ENCODE measurements at places on chromosomes 1 and 21. TPM values are rescaled to one million over a fixed set of nuclear protein-coding genes. Genes with fewer than 3 reads are reported as not detected.

DNA sequence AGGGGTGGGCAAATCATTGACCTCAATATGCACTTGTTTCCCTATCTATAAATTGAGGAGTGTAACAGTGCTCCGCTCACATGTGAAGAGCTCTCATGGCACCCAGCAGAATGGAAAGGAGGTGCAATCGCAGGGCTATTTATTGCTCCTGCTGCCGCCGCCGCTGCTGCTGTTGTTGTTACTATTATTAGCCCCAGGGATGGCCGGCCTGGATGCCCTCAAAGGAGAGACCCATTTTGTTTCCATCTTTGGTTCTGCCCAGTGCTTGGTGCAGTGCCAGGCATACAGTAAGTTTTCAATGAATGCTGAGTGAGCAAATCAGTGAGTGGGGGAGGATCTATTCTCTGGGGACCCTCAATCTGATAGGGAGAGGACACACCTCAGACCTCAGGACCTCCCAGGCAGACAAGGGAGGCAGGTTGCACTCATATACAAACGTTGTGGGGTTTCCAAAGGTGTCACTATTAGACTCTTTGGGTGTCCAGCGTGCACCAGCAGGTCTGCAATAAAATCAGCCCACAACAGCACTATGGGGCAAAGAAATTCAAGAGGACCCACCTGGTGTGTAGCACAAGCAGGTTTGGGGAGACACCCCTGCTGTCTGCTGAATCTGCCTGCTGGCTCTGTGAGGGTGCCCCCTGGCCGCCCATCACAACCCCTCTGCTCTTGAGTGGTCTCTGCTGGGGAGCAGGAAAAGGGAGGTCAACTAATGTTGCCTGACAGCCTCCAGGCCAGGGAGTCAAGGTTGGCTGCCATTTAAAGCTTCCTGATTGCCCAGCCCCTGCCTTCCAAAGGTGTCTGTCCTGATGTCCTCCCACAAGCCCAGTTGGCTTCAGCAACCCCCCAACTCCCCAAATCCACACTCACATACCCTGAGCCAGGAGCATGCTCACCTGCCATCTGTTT is 136.3 kb downstream of the ACTL8 start:
- no peak for DNase-seq

GRCh38 chr1:164685266-164686035 is 126.5 kb downstream of the PBX1 start:
- DNase-seq, result no peak

GRCh38 chr1:229938551-229938950 is 128.5 kb upstream of the GALNT2 start:
- no peak for DNase-seq

DNA sequence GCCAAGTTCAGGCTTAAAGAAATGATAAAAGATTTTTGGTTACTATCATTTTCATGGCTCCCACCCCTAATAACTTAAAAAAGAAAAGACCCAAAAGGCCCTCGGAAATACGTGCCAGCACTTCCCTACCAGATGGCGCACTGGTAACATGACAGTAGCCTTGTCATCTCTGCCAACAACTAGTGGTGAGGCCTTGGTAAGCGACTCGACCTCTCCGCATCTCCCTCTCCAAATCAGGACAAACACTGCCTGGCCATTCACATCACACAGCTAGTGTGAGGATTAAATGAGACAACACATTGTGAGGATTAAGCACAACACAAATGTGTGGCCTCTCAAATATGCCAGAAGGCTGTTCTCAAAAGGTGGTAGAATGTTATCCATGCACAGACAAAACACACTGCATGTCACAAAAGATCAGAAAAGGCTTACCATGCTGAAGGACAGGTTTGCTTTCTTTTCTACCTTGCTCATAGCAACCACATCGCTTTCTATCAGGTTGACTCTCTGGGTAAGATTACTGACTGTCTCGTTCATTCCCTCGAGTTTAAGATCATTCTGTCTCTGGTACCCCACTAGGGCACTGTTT is 16.4 kb downstream of the TEX38 start:
- DNase-seq, result no peak

- peak; percentile 25 for DNase-seq
Measured at GRCh38 chr21:15730484-15731242, 881 bp downstream of the USP25 start.

DNA sequence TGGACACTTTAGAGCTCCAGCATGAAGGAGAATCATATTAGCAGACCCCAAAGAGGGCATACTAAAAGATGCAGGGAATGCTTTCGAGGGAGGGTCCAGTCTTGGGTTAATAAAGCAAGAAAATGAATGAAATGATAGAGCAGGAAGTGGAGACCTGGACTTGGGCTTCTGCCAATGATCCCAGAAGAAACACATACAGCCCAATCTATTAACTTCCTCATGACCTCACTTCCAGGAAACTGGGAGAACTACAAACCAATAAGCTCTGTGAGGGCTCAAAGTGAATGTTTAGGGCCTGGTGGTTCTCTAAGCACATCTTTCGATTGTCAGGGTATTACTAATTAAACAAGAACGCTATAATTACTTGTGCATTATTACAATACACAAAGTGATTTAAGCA is 53.6 kb upstream of the SSX2IP start:
- DNase-seq, result no peak

DNA sequence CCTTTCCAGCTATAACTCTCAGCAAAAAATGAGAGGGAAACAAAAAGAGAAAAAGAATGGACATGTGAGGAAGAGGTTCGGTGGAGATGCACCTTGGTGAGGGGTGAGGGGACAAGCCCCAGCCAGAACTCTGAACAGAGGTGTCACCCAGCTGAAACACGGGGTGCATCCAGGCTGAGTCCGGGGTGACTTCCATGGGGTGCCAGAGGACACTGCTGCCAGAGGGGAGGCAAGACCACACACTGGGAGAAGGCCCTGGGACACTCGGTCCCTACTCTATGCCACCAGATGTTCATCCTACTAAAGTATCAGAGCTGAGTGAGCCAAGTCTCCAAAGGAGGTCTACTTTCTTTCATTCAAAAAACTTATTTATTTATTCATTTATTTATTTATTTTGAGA is 36.1 kb upstream of the PPP1R15B start:
- no peak for DNase-seq

GRCh38 chr1:116514708-116515525 is 55.9 kb downstream of the CD58 start:
- DNase-seq, result peak; percentile 88

GRCh38 chr1:186679924-186680244 is 339 bp downstream of the PTGS2 start:
- DNase-seq, result no peak

- no peak for DNase-seq
Measured at GRCh38 chr21:24217151-24217550, 1390.1 kb downstream of the MRPL39 start.

The OR2T8 gene
- total RNA-seq, result not detected

The CD55 gene
- 42.3 TPM for total RNA-seq

The GSTM5 gene
- total RNA-seq, result not detected

The SLC44A5 gene
- total RNA-seq, result 0.34 TPM

All from activated CD4-positive, alpha-beta memory T cell treated with anti-CD3 and anti-CD28 coated beads for 36 hours (primary cell).